HFF-Myc (cell line): ENCODE measurements at places on chromosomes 4 and X.

DNA sequence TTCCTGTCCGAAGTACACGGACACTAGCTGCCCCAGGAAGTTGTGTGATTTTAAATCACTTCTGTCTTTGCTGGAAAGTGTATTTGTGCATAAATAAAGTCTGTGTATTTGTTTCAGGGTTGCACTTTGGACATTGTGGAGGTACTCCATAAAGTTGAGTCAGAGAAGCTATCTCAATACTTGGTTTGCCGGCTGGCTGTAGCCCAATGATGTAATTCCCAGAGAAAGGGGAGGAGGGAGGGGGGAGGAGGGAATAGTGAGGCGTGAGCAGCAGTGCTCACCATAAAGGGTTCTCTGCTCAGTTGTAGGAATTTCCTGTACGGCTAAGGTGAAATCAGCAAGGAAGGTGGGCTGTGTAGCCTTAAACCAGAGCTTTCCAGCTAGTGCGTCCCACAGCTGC is 7.5 kb downstream of the APEX2 start:
- peak; percentile 9 for DNase-seq

DNA sequence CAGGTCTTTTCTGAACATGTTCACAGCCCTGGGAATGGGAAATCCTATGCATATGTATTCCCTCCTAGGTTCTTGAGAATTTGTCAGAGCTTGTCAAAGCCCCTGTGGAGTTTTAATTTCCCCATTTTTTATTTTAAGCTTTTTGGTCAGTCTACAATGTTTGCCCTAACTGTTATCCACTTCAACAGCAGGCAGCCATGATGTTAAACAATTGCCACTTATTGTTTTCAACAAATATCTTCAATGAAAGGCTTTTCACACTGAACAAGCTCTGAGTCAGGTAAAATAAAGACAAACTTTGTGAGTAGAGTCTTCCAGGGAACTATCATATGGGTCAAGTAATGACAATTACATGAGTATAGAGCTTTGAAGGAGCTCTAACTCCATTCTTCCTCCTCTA is 25.0 kb upstream of the ATP1B4 start:
- DNase-seq, result no peak

DNA sequence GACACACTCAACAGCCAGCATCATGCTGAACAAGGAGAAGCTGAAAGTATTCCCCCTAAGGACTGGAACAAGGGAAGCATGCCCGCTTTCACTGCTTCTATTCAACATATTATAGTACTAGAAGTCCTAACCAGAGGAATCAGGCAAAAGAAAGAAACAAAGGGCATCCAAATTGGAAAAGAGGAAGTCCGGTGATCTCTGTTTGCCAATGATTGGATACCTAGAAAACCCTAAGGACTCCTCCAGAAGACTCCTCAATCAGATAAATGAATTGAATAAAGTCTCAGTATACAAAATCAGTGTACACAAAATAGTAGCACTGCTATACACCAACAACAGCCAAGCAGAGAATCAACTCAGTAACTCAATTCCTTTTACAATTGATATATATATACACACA is 44.8 kb downstream of the ARFIP1 start:
- no peak for DNase-seq

GRCh38 chr4:14652522-14652921 is 349.8 kb upstream of the CPEB2 start:
- no peak for DNase-seq

- DNase-seq, result no peak
Observed at GRCh38 chr4:111982089-111982488, 163.2 kb upstream of the FAM241A start.

GRCh38 chr4:92120810-92121498 is 182.8 kb upstream of the GRID2 start:
- no peak for DNase-seq

DNA sequence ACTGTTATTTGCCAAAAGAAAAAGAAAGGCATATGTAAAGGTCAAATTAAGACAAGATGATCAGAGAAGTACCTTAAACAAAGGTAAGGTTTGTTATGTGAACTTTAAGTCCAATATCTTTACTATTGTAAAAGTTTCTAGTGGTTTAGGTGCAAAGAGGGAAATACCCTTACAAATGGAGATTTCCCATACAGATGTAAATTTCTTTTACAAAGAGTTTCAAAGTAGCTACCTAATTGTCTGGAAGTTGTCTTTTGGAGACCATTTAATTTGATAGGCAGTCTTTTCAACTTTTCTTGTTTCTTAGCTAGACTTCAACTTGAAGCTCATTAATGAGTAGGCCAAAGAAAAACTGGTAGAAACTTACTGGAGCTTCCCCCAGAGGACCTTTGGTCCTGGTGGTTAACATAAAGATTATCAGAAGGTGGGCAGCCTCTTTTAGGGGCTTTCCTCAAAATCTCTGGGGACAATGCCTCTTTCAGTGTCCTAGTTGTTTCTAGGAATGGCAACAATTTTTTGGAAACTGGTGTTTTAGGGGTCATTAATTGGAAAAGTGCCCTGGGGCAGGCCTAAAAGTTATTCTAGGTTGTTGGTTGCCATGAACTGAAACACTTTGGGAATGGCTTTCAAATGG is 297.3 kb downstream of the GUCY2F start:
- no peak for DNase-seq

- peak; percentile 21 for DNase-seq
Observed at GRCh38 chr4:102466298-102466697, 34.9 kb upstream of the NFKB1 start.

GRCh38 chr4:88097301-88097700 is 61.1 kb downstream of the ABCG2 start:
- DNase-seq, result peak; percentile 35

DNA sequence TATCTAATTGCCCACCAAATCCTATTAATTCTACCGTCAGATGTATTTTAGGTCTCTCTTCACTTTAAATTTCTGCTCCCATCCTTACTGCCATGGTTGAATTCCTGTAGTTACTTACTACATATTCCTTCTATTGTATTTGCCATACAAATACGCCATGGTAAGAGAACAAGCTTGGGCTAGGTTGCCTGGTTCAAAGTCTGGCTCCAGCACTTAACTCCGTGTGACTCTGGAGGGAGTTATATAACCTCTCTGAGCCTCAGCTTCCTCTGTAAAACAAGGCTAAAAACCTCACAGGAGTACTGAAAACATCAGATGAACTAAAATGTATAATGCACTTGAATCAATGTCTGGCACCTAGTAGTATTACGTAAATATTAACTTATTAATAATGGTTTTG is 260.3 kb upstream of the RPS6KA3 start:
- no peak for DNase-seq

DNA sequence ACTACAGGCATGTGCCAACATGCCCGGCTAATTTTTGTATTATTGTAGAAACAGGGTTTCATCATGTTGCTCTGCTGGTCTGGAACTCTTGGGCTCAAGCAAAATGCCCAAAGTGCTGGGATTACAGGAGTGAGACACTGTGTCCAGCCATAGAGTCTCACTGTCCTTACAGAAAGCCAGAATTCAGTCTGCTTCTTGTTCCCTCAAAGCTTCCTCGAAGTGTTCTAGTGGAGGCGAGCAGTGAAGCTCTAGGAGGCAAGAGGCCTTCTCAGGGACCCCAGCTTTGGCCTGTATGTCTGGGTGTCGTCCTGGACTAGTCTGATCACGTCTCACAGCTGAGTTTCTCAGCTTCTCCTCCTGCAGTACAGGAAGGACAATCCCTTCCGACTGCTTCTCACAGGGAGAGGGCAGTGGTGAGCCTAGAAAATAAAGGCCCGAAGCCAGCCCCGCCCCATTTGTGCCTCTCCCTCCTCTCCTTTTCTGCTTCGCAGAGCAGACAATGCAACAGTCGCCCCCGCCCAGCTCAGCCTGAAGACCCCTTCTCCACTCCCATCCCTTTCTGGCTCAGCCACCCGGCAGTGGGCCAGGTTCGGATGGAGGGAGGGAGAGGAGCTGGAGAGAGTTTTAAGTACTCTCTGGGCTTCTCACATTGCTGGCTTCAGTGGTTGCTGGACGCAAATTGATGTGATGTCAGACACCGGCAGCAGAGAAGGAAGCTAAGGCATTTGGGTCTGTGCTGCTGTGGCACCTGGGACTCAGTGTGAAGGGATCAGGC is 11.1 kb upstream of the FAM3A start:
- no peak for DNase-seq

DNA sequence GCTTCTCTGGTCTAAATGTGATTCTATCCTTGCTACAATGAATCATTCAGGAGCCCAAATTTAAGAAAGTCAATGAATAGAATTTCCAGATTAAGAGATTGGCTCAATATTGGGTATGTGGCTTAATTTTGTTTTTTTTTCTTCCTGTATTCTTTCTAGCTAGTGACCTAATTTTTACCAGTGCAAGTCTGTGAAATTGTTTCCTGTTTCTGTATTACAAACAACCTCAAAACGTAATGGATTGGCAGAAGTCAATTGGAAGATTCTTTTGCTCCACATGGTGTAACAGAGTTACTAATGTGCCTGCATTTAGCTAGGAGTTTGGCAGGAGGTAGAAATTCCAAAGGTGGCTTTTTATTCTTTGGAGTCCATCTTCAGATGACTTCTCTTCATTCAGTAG is 17.6 kb downstream of the DYNLT3 start:
- no peak for DNase-seq

DNA sequence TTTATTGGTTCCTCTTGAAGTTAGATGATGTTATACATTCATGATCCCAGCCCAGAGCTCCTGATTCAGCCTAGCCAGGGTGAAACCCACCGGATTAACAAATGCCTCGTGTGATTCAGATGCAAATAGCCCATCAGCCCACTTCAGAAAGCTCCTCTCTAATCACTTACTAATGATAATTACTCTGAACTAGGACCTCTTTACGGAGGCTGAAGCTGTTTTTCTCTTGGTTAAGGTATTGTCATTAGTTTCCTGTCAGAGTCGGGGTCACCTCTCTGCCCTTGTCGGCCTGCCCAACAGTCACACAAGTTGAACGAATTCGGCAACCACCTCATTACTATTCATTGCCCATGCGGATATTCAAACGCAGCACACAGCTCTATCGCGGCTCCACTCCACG is 36.6 kb downstream of the ZFP42 start:
- no peak for DNase-seq

- no peak for DNase-seq
Observed at GRCh38 chrX:154488336-154489075, 1.9 kb downstream of the SLC10A3 start.

DNA sequence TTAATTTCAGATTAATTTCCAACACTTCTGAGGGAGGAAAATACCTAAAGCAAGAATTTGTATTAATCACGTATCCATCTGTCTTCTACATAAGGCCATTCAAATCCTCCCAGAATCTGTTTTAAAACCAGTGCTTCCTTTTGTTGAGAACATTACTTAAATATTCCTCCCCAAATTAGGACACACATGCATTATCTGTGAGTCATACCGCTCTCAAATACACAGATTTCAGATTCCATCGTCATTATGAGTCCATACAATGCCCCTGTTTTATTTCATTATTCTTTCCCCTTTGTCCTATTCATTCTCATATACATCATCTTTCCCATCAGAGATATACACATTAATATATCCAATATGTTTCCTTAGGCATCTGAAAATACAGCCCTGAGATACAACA is 57.3 kb upstream of the PRSS12 start:
- no peak for DNase-seq

- DNase-seq, result no peak
Observed at GRCh38 chr4:122775987-122776836, 43.7 kb downstream of the BBS12 start.

GRCh38 chr4:154942176-154942575 is 161.1 kb downstream of the RBM46 start:
- DNase-seq, result no peak

DNA sequence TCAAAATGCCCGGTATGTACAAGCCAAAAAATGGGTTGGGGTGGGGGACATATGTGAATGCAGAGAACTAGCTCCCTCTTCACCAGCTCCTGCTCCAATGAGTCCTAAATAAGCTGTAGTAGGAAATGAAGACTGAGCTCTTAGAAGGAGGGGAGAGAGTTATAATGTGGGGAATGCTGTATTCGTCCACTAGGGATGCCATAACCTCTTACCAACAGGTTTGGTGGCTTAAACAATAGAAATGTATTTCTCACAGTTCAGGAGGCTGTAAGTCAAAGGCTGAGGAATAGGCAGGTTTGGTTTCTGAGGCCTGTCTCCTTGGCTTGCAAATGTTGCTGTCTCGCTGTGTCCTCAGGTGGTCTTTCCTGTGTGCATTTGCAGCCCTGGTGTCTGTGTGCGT is 4.4 kb upstream of the INPP4B start:
- no peak for DNase-seq

DNA sequence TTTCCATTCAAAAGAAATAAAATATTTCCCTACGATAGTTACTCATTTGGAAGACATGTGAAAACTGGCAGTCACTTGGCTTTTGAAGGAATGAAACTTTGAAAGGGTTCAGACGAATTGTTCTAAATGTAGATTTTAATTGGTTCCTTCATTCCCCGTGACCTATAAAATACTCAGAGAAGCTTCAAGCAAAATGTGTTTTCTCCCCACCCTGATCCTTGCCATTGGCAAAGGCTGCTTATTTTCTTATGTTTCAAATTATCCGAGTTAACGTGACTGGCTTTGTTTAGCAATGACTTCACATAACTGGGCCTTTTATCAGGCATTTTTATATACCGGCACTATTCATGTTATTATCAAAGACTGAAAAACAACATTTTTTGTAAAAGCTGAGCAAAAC is 204.1 kb upstream of the NEIL3 start:
- DNase-seq, result no peak

- DNase-seq, result no peak
Observed at GRCh38 chr4:74018771-74019170, 19.7 kb downstream of the CXCL3 start.

DNA sequence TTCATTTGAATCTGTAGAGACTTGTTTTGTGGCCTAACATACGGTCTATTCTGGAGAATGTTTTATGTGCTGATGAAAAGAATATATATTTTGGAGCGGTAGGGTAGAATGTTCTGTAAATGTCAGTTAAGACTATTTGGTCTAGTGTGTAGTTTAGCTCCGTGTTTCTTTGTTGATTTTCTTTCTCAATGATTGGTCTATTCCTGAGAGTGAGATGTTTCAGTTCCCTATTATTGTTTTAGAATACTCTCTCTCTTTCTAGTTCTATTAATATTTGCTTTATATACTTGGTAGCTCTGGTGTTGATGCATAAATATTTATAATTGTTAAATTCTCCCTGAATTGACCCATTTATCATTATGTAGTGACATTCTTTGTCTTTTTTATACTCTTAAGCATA is 236.5 kb downstream of the GLUD2 start:
- no peak for DNase-seq

DNA sequence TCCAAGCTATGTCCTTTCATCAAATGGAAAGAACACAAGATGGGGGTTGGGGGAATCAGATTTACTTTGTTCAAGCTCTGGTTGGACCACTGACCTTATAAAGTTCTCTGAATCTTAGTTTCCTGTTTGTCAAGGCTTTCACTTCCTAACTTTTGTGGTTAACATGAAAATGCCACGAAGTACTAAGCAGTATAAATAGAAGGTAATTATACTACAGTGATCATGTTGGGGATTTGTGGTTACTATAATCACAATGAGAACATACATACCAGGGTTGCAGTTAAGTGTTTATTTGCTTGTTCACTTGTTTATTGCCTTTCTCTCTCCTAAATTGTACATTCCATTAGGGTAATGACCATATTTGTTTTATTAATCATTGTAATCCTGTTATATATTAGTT is 53.2 kb downstream of the SPRY1 start:
- peak; percentile 25 for DNase-seq

GRCh38 chr4:98181809-98182208 is 38.5 kb upstream of the STPG2 start:
- no peak for DNase-seq

- no peak for DNase-seq
Observed at GRCh38 chr4:6448476-6449170, 23.8 kb downstream of the PPP2R2C start.

- DNase-seq, result no peak
Observed at GRCh38 chr4:83527671-83528070, 8.2 kb upstream of the GPAT3 start.
